Mesenteric fat pad (tissue), 1 donor: ENCODE measurements at places on chromosomes 12 and 14. TPM values are rescaled to one million over a fixed set of nuclear protein-coding genes. Genes with fewer than 3 reads are reported as not detected.

GRCh38 chr12:94147387-94147990 lies 888 bp upstream of the PLXNC1 start:
- no peak for DNase-seq

INTS13 gene
- 21.8 TPM for total RNA-seq

DNA sequence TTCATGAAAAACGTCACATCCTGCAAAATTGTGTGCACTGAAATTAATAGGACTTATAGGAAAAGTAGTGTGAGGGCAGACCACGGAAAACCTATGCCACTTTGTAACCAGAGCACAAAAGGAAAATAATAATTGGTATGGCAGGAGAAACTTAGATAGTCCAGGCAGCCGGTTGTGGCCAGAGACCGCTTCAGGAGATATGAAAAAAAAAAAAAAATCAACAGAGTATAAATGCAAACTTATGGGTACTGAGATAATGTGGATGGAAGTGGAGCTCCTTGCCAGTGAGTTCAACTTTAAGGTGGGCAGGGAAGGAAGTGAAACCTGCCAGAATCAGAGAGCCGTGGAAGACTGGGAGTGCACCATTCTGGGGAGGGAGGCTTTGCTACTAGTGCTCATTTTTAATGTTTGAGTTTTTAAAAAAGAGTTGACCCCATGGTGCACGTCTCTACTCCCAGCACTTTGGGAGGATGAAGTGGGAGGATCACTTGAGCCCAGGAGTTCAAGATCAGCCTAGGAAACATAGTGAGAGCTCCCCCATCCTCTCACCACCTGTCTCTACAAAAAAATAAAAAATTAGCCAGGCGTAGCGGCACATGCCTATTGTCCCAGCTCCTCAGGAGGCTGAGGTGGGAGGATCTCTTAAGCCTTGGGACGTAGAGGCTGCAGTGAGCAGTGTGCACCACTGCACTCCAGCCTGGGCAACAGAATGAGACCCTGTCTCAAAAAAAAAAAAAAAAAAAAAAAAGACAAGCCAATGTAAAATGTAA lies 34.3 kb upstream of the METAP2 start:
- DNase-seq = no peak

- DNase-seq = no peak
Observed at GRCh38 chr12:58978717-58979116, 58.4 kb upstream of the LRIG3 start.

- DNase-seq = no peak
Observed at GRCh38 chr14:47211263-47211662, 464.1 kb downstream of the MDGA2 start.

GRCh38 chr12:44247588-44247987 lies 411.7 kb downstream of the TMEM117 start:
- no peak for DNase-seq

- peak; percentile 84 for DNase-seq
Observed at GRCh38 chr14:99721792-99722516, 37.9 kb downstream of the CYP46A1 start.

DNA sequence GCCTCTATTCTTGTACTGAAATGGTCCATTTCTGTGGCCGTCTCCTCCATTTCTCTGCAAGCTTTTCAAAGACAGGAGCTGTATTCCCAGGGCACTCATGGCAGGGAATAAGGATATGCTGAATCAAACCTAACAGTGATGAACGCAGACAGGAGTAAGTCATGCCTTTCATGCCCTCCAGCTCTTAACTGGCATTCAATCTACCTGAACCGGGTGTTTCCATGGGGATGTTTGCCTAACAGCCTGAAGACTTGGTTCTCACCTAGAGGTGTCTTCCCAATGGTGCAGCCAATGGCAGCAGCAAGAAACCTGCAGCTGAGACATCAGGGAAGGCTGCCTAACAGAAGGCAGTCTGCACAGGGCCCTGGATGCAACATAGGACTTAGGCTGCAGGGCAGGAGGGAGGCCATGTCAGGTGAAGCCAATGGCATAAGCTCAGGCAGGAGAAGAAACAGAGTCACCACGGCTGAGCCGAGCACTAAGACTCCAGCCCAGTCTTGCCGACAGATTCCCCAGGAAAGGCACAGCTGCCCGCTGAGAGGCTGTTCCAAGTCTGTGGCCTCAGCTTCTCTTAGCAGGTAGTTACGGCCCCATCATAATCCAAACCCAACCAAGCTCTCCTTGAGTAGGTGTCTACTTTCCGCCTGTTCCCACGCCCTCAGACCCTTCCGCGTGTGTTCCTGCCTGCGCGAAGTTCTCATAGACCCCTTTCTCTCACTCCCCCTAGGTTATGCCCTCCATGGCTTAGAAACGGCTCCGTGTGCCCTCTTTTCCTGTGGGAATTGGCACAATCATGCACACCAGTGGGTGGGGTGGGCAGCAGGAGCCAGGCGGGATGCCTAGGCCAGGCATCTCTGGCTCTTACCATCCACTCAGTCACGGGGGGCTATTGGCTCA lies 44.1 kb downstream of the VWF start:
- DNase-seq = peak; percentile 49

DNA sequence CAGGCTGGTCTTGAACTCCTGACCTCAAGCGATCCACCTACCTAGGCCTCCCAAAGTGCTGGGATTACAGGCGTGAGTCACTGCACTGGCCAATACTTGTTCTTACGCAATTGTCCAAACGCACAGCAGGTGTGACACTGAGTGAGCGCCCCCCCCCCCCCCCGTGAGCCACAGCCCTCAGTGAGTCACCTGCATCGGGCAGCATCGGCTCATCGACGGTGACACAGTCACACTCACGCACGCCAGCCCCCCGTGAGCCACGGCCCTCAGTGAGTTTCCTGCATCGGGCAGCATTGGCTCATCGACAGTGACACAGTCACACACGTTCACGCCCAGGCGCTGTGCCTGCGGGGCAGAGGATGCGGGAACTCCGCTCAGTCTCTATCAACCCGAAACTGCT lies 42.5 kb downstream of the GALNT9 start:
- no peak for DNase-seq
